ENCODE measurements at places on chromosomes 6 and 20.

DNA sequence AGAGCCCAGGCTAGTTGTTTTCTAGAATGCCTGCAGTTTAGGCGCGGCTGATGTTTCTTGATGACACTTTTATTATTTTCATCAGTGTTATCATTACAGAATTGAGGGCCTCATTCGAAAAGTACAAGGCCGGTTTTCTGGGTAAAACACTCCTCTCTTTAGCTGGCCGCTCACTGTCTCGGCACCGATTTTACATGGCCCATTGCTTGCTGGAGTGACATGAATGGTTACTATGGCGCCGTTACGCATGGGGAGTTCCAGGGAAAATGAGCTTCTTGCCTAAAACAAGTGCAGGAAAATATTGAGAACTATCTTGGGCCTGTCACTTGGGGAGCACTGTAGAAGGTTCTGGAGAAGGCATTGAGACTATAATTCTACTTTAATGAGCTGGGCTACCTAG, 317.8 kb downstream of the CDH4 start:
- DNase-seq = no peak

DNA sequence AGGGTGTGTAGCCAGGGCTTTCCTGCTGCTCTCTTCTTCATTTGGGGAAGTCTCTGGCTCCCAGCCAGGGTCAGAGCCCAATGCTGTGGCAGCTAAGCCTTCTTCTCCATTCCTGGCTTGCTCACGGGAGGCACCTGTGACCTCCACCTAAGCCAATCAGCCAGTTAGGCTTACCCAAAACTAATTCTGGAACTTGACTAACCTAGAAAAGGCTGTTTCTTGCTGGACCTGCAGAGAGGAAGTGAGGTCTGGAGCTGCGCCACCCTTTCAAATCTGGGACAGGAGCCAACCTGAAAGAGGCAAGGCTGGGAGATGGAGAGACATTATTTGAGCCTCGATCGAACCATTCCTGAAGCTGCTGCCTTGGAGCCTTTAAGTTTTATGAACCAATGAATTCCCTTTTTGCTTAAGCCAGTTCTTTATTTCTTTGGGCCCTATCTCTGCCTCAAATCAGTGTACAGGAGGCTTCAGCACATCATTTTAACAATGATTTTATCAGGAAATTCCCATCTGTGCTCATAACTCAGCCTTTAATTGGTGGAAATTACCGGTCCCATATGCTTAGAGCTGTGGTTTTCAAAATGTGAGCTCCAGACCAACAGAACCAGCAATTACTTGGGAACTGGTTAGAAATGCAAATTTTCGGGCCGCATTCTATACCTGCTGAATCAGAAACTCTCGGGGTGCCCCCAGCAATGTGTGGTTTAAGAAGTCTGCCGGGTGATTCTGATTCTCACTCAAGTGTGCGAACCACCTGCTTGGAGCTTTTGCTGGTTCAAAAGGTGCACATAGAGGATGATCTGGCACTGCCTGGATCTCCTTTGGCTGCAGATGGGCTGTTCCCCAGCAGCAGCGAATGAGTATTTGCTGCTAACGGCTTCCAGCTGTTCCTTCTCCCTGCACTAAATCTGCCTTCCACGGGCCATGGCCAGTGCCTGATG, 97.4 kb upstream of the RNF24 start:
- no peak for DNase-seq

DNA sequence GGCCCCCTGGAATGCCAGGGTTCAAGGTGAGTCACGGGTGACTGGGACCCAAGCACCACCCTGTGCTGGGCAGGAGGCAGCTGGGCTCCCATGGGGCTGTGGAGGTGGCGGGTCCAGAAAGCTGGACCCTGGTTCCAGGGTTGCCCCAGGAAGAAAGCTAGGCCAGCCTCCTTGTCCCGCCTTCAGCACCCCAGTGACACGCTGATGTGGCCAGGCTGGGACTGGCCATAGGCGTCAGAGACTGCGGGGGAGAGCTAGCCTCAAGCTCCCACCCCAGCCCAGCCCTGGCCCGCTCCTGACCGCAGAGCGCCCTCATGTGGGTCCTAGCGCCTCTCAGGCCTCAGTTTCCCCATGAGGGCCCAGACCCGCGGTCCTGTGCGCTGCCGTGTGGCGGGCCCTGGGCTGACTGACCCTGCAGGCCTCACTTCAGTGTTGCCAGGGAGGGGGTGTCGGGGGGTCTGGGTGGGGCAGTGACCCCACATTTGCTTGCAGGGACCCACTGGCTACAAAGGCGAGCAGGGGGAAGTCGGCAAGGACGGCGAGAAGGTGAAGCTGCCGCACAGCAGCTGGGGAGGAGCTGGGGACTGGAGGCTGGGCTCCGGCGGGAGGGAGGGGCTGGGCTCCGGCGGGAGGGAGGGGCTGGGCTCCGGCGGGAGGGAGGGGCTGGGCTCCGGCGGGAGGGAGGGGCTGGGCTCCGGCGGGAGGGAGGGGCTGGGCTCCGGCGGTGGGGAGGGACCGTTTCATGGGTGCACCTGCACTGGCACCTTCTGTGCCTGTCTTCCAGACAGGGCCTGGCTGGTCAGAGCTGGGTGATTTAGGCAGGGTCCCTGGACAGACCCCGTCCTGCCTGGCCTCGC, 7.9 kb downstream of the COL9A3 start:
- DNase-seq = no peak

DNA sequence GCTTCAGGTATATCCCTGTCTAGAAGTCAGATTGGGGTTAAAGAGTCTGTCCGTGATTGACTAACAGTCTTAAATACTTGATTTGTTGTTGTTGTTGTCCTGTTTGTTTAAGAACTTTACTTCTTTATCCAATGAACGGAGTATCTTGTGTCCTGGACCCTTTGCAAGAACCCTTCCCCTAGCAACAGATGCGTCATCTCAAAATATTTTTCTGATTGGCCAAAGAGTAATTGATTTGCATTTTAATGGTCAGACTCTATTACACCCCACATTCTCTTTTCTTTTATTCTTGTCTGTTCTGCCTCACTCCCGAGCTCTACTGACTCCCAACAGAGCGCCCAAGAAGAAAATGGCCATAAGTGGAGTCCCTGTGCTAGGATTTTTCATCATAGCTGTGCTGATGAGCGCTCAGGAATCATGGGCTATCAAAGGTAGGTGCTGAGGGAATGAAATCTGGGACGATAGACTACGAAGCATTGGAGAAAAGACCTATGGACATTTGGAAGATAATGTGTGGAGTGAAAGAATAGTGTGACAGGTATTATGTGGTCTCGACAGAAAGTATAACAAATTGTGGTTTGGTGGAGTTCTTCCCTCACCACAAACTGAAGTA, at the start of gene HLA-DRA:
Gene HLA-DRA, plus strand, starts transcription at position 286 of the 613 bp plus-strand sequence. Its CDS starts 64 bp downstream, at position 350.
- DNase-seq = no peak

DNA sequence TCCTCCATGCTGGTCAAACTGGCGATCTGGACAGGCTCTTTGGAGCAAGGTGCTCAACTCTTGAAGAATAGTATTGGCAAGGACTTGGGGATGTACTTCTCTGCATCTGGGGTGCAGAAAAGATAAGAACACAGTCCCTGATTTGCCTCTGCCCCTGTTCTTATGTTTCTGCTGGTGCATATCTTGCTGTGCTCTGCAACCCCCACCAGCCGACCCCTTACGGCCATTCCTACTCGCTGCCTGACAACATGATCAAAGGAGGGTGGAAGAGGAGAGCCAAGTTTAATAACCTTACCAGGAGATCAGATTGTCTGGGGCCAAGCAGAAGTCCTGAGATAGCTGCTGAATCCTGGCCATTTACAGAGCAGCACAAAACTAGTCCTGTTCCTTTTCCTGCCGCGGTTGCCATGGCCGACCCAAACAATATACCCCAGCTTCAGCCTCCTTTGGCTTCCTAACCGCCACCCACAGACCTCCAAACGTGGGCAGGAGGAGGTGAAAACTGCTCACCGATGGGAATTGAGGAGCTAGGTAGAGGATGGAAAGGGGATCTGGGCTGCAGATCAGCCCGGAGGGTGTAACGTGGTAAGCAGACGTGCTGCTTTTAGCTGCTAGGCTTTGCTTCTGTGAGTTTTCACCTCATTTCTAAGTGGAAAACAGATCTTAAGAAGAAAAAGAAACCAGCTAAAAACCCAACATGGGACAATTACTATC, 60.9 kb downstream of the ATXN1 start:
- DNase-seq = no peak

Data from NCI-H524 (cell line).